Lung microvascular endothelial cell (primary cell): ENCODE measurements at places on chromosomes 5 and 9. TPM values are rescaled to one million over a fixed set of nuclear protein-coding genes. Genes with fewer than 3 reads are reported as not detected.

DNA sequence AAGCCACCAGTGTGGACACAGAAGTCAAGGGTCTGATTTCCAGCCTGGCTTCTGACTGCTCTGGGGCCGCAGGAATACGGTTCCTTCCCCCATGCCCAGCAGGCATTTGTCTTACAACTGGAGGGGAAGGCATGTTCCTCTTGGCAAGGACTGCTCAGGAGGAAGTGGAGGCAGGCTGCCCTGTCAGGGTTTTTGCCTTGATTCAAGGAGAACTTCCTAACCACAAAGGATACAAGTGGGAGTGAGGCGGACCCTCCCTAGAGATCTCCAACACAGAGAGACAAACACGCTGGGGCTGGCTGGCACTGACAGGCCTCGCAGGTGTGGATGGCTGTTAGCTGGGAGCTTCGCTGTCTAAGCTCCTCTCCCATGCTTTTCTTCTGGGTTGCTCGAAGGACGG is 19.1 kb downstream of the TGFBI start:
- DNase-seq = no peak

DNA sequence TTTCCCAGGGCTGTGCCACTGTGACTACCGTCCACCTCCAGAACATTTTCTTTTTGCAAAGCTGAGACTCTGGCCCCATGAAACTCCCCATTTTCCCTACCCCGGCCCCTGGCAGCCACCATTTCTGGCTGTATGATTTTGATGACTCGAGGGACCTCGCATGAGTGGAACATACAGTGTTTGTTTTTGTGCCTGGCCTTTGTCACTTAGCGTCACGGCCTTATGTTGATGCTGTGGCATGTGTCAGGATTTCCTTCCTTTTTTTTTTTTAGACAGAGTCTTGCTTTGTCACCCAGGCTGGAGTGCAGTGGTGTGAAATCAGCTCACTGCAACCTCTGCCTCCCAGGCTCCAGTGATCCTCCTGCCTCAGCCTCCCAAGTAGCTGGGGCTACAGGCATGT is 42.7 kb downstream of the ASS1 start:
- DNase-seq = peak; percentile 9

- no peak for DNase-seq
These were observed 675.8 kb downstream of the CETN3 start for GRCh38 chr5:89733772-89734171.

DNA sequence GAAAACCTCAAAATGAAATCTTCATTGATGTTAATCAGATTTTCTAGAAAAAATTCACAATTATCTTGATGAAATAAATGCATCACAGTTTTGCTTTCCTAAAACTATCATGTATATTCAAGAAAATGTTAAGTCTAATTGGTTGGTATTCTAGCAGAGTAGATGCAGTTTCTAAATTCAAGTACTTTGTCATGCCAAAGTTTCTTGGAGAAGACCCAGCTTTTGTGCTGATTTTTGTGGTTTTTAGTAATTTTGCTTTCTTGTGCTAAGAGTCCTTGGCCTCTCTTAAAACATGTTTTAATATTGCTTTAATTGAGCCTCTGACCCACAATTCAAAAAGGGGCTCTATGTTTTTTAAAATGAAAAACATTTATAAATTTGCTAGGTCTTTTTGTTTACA is 924.8 kb upstream of the PTPRD start:
- DNase-seq = no peak

DNA sequence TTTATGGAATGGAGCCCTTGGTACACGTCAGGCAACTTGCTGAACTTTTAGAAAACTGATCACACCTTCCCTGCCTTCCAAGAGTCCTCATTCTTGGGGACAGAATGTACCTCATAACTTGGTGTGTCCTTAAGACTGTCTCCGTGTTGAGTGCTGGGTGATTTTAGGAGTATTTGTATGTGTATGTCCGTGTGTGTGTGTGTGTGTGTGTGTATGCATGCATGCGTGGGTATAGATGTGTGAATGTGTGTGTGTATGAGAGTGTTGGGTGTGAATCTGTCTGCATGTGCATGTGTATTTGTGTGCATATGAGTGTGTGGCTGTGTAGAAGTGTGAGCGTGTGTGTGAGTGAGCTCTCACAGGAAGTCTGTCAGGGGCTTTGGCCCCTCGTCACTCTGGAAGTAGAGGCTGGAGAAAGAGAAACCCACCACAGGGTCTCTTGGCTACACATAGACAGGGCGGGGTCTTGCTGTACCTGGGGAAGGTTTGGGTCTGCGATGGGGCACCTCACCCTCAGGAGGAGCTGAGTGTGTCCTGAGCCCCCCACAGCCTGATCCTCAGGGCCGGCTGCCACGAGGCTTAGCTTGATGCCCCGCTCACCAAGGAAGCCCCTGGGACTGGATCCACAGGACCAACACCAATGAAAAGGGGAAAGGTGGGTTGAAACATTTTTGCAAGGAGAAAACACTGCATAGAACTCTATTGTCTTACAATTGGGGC is 33.1 kb upstream of the ANKRD33B start:
- no peak for DNase-seq

DNA sequence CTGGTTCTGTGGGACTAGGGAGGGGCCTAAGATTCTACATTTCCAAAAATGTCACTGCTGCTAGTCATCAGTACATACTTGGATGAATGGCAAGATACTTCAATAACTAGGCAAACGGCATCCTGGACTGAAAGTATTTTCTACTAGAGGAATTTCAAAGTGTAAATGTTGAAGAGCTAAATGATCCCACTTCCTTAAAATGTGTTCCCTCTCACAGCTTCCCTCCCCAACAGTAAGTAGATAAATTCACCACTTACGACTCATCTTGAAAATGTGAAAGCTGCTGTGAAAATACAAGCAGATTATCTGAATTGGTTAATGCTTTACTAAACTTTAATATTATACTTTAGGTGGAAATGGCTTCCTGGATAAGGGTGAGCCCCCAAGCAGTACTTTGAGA is 1571.5 kb upstream of the WWC1 start:
- DNase-seq = no peak

PCDHGA7 gene
- total RNA-seq = 0.65 and 0.99 TPM in 2 replicates

BAAT gene
- not detected in 2 replicates for total RNA-seq

LCN15 gene
- 0.22 TPM in 1 of 2 replicates, not detected in the other for total RNA-seq

GABRA6 gene
- under 0.01 TPM in 1 of 2 replicates, not detected in the other for total RNA-seq

SLCO6A1 gene
- not detected in 2 replicates for total RNA-seq
